ENCODE measurements at places on chromosomes 11 and 22.

DNA sequence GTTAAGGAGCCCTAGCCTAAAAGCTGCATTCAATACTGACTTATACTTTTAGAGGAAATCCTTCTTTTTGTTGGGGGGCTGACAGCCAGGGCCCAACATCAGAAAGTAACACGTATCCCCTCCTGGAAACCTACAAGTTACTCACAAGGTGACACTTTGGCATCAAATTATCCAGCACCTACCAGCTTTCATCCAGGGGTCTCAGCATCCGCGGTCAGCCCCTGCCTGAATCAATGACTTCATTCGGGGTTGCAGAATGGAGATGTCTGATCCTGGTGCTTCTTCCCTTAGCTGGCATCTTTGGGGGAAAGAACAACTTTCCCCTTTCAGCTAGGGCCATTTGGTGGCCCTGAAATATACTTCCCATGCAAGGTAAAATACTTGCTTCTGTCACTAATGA is 5.3 kb upstream of the NAP1L4 start:
- no peak for DNase-seq

- no peak for DNase-seq
Measured at GRCh38 chr11:117000014-117000737, 98.1 kb downstream of the SIK3 start.

- DNase-seq = no peak
Measured at GRCh38 chr22:20873214-20873613, 14.4 kb downstream of the SNAP29 start.

GRCh38 chr11:2776351-2777061 is 76.7 kb upstream of the KCNQ1OT1 start:
- no peak for DNase-seq

DNA sequence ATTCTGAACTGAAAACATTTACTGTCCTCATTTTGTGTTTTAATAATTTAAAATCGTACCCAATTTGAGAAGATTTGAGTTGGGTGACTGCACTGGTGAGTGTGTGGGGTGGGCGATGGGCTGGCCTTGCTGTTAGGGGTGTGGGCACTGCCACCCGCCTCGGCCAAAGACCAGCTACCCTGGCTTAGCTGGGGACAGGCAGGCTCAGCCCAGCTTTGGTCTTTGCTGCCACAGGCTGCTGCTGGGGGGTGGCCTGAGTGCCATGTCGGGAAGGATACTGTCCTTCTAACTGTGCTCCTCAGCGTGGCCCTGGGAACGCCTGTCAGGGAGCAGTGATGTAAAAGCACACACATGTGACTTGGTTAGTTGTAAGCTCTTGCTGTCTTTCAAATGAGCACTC is 22.3 kb downstream of the FAM118A start:
- DNase-seq = no peak

- no peak for DNase-seq
Measured at GRCh38 chr11:7154881-7155361, 66.1 kb downstream of the RBMXL2 start.

DNA sequence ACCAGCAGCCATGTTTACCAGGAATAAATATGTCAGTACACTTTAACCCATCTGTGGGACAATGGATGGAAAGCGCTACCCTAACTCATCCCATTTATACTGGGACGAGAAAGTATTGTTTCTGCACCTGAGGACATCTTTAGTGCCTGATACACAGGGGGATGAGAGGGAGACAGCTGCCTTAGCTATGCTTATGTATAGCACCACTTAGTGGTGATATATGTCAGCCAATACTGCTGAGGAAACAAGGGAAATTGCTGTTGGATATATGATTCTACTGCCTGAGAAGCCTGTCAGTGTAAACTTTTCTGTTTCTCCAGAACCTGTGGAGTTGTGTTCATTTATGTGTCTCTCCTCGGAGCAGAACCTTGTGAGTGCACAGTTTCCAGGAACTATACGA is 13.3 kb upstream of the CEP295 start:
- peak; percentile 27 for DNase-seq

DNA sequence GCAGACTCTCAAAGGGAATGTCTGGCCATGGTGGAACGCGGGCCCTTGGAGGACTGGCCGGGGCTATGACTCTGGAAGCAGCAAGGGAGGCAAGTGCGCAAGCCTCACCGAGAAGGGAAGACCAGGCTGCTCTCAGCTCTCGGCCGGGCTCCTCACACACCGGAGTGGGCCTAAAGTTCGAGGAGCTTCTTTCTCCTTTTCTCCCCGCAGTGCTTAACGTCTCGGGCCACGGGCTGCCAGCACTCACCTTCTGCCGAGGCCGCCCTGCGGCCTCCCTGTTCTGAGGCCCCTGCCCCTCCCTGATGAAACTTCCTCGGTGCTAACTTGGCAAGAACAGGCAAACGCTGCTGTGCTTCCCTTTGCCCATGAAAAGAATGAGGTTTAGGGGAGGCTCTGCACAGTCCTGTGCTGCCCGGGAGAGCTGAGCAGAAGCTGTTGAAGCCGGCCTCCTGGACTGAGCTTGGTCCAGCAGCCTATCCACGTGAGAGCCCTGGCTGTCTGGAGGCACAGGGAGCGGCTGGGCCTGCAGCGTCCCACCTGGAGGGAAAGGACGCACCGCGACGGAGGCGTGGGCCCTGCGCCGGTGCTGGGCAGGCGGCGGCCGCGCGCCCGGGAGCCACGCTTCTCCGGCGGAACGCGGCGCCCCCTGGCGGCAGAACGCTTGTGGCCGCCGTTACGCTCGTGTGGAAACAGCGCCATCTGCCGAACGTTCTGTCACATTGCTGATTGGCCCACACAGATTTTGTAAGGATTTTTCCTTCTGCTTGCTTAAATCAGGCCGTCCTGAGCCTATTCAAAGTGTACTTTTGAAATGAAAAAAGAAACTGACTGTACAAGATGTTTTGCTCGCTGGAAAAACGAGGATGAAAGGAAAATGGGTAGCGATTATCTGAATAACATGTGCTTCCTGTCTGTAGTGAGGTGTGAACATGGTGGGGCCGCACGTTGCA is 65.0 kb upstream of the TMEM45B start:
- DNase-seq = peak; percentile 70

GRCh38 chr22:42621505-42622002 is 6.9 kb upstream of the POLDIP3 start:
- no peak for DNase-seq

DNA sequence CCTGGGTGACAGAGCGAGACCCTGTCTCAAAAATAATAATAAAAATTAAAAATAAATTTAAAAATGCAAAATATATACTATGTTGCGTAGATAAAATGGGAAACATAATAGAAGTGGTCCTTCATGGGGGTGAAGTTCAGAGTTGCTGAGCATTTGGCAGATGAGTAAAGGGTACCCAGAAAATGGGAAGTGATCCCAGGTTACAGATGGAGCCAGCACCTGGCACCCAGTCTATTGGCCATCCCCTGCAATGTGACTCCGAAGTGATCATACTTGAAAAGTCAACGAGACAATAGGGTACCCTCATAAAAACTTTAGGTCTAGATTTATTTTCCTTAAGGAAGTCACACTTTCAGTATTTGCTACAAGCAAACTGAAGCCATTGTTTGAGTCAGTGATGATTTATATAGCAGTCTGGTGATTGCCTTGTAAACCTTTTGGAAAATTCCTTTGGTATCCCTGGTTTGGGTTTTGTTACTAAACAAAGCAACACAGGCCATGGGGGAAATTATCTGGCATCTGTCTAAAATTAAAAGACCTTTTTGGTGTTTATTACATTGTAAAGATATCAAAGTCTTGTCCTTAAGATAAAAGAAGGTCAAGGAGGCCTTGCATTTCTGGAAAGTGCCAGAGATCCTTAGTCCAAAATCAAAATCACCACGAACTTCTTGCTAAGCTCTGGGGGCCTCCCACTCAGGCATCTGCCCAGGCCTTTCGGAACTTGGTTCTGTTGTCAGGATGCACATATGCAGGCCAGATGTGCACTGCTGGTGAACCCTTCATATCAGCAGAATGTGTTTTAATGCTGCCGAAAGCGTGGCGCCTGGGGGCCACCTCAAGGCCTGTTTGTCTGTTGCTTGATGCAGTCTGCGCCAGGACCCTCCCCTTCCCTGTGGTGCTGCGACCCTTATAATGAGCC is 4.3 kb downstream of the SMARCB1 start:
- no peak for DNase-seq

- DNase-seq = no peak
Measured at GRCh38 chr11:121240650-121241303, 51.8 kb upstream of the SC5D start.

- no peak for DNase-seq
Measured at GRCh38 chr11:111176603-111177002, 68.9 kb upstream of the POU2AF2 start.

DNA sequence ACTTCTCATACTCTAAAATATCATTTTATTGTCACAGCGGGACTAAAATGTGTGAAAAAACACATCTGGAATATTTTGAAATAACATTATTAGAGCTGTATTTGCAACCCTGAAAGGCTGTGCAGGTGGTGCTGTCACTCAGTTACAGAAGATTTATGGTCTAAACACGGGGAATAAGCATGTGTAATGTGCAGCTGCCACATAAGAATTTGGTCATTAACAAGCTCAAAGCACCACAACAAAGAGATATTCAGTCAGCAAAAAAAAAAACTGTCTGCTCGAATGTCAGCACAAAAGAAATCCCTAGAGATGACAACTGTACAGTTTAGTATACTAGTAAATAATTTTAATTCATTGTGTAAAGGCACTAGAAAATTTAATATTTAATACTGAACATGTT is 31.3 kb downstream of the TMEM123 start:
- peak; percentile 87 for DNase-seq
